CD4-positive, alpha-beta T cell treated with Interleukin-2 at 100 ng/mL for 4 hours (primary cell): ENCODE measurements at places on chromosomes 1 and 21.

GRCh38 chr1:110083866-110084226 is 13.4 kb upstream of the ALX3 start:
- DNase-seq: no peak

GRCh38 chr1:214838351-214838750 is 235.4 kb downstream of the CENPF start:
- no peak for DNase-seq

DNA sequence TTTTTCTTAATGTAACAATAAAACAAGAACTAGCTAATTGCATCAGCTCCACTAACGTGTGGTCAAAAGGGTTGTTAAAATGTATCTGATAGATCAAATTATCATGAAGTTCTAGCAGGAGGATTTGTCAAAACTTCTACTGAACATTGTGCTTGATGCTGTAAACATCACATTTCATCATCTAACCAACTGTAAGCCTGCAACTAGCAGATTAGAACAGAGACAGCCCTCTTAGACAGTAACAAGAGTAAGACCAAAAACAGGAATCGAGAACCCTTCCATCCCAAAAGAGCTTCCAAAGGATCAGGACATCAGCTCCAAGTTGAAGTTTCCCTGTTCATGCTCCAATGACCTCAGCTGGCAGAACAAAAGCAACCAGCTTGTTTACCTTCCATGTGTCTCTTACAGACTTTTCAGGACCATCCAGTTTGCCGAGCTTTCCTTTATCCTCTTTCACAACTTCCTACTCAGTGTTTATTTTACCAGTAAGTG is 44.6 kb downstream of the NIBAN1 start:
- no peak for DNase-seq

DNA sequence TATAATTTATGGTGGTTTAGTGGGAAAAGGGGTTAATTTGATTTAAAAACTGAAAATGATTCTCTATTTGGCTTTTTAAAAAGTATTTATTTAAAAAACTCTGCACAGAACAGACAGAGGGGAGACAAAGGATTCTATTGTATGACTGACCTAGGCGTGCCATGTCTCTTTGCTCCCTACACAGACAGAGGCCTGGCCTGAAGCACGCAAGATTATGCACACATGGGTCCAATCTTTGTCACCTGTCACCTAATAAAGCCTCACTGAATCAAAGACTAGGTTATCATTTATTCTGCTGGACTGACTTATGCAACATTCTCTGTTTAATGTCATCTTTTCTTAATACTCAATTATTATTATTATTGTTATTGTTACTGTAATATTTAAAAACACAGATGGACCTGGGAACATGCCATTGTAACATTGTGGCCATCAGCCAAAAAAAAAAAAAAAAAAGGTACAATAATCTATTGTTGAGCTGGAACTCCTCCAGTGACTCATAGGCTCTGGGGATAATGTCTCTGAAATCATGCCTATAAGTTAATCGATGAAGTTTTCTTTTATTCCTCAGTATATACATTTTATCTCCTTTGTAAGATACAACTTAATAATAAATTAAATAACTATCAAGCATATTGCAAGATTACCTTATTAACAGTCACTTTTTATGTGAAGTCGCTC is 112.1 kb downstream of the RUNX1 start:
- no peak for DNase-seq

DNA sequence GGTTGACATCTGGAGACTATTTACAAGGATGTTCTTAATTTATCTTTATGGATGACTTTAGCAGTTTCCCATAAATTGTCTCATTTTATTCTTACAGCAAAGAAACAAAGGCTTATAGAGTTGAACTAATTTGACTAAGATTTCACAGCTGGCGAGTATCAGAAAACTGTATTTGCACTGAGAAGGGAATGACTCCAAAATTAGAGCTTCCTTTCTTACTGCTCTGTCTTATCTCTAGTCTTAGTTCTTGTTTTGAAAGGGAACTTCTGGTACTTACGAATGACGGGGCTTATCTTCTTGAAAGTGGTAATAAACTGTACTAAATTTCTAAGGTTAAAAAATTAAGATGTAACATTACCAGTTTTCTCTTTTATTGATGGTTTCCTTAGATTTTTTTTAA is 13.6 kb downstream of the CNST start:
- no peak for DNase-seq

DNA sequence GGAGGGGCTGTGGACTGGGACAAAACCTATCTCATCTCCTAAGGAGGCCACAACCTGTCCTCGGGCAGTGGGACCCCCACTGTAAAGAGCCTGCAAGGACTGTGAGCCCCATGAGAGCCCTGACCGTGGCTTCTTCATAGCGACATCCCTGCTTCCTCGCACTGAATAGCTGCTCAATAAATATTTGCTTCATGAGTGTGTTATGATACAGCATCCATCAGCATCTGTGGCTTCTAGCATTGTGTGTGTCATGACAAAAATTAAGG is 40.5 kb upstream of the CSF3R start:
- no peak for DNase-seq
